ENCODE measurements at places on chromosomes 12 and 14. TPM values are rescaled to one million over a fixed set of nuclear protein-coding genes. Genes with fewer than 3 reads are reported as not detected.

Gene STYK1
- total RNA-seq = 1.7 TPM

Gene INHBC
- not detected for total RNA-seq

Gene AQP6
- not detected for total RNA-seq

Gene FRS2
- 22.2 TPM for total RNA-seq

Gene PTPRQ
- not detected for total RNA-seq

Gene FOXM1
- total RNA-seq = 17.6 TPM

Gene SYNE3
- 5.8 TPM for total RNA-seq

GRCh38 chr14:91942946-91943345 is 4.5 kb downstream of the FBLN5 start:
- DNase-seq = no peak

DNA sequence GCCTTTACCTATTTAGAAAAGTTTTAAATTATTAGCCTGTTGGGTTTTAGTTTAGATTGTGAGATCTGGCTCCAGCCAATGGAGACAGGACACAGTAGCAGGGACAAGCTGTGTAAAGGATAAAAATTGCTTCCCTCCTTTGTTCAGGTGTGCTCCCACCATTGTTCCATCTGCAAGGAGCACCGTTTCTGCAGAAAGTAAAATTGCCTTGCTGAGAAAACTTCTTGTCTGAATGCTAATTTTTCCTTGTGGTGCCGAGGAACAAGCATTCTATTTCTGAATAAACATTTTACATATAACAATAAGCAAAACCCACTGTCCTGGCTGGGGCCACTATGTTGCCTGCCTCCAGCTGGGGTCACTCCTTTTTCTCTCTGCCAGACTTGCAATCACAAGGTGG is 72.7 kb upstream of the ZFP36L1 start:
- DNase-seq = no peak

GRCh38 chr12:25623816-25624215 is 70.7 kb upstream of the LMNTD1 start:
- no peak for DNase-seq

- peak; percentile 84 for DNase-seq
Observed at GRCh38 chr12:88299567-88300101, 157.5 kb downstream of the TMTC3 start.

DNA sequence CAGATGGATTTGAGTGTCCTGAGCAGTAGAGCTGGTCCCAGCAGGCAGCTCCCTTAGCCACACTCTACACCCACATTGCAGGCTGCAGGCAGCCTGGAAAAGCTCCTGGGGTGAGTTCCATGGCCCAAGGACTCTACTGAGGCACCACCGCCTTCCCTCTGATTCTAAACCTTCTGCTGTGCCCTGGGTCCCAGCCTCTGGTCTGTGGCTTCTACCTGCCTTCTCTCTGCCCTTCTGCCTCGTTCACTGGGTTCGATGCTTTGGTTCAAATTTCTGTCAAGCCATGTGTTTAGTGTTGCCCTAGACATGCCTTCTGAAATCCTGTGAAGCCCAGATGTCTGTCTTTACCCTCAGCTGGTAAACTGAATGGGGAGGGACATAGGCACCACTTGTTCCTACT is 1.5 kb upstream of the FGF6 start:
- no peak for DNase-seq

DNA sequence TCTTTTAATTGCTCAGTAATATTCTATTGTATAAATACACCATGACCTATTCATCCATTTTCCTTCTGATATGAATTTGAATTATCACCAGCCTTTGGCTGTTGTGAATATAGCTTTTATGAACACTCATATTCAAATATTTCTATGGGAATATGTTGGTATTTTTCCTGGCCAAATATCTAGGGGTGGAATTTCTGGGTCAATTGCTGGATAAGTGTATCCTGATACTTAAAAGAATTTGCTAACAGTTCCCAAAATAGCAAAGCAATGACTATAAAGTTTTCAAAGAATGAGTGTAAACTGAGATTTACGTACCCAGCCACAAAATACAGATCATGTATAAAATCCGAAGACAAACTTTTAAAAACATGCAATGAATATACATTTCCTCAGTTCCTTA is 148.7 kb upstream of the CLEC14A start:
- no peak for DNase-seq

DNA sequence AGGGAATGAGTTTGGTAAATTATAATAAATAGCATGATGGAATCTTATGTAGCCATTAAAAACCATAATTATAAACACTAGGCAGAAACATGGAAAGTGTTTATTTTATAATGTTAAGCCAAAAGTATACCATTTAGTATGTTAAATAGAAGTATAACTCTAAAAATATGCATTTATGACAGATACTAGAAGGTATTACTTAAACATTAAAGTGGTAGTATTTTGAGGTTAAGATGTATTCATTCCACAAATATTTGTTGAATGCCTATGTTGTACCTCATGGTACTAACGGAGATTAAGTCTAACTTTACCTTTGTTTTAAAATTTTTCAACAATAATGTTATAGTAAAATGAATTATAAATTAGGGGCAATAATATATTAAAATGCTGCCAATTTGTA is 24.1 kb downstream of the TTC8 start:
- DNase-seq = no peak

- no peak for DNase-seq
Observed at GRCh38 chr14:78182722-78183121, 12.5 kb downstream of the NRXN3 start.

DNA sequence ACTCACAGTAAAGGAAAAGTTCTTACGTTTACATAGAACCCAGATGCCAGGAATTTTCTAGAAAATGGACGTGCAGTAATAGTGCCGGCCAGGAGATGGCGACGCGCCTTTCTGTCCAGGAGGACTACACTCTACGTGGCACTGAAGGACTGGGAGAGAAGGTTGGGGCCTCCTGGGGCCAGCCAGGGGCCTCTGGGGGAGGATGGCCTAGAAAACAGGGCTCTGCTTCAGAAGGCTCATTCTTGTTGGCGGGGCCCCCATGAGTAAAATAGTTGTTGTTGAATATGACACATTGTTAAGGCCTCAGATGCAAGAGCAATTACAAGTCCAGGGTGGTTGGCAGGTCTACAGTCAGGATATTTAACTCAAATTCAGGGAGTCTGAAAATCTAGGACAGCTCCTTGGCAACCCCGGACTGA is 120.1 kb upstream of the MAX start:
- no peak for DNase-seq

DNA sequence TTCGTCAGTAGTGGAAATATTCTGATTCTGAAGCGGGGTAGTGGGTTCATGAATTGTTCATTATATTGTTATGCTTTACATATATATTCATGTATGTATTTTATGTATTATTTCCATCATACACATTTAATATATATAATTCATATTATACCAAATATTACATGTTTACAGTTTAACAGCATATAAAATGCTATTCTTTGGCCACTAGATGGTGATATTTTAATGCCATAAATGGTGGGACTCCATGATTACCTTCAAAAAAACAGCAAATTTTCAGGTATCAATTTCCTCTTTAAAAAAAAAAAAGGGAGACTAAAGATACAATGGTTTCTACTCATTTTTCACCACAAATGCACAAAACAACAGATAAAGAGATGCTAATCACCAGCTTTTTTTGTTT is 41.0 kb downstream of the BDKRB1 start:
- DNase-seq = no peak

DNA sequence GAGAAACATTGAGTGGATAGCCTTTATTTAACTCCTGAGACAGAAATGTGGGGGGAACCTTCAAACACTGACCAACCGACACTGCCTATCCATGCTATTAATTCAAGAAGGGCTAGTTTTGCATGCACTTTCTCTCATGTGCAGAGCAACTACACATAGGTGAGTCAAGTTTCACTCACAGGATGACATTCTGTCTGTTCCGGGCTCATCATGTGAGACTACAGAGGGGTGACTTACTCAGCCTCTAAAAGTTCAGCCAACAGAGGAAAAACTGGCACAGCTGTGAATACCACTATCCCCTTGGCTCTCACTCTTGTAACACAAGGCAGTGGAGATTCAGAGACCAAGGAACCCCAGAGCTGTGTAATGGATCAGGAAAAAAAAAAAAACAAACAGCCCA is 13.3 kb downstream of the BEST3 start:
- DNase-seq = no peak

DNA sequence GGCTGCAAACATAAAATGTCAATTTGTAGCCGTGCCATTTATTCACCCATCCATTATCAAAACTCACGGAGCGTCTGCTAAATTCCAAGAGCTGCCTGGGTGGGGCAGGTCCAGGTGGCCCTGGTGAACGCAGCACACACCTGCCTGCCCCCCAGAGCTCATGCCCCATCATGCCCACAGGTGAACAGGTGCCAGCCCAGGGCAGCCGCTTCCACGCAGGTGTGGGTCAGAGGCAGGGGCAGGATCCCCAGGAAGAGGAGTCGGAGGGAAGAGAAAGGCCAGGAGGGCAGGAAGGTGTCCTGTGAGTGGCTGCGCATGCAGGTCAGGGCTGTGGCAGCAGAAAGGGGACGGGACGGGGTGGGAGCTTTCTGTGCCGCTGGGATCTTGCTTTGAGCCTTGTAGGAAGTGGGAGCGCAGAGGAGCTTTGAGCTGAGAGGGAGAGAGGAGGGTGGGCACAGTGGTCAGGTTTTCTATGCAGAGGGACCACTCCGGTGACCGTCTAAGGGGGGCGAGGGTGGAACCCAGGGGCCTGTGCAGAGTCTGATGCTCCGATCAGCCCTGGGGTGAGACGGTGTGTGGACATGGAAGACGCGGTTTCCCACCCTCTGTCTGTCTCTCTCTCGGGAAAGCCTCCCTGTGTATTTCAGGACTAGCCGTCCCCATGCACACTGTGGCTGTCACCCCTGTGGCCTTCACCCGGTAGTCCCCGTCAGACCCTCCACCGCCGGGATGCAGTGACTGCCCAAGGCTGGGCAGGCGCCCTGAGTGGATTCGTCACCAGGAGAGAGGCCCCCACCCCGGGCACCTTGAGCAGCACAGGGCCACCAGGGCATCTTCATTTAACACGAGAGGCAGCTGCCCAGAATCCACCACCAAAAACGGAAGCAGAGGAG is 26.7 kb downstream of the GALNT9 start:
- no peak for DNase-seq

GRCh38 chr12:30396576-30396975 is 299.1 kb downstream of the IPO8 start:
- DNase-seq = no peak

DNA sequence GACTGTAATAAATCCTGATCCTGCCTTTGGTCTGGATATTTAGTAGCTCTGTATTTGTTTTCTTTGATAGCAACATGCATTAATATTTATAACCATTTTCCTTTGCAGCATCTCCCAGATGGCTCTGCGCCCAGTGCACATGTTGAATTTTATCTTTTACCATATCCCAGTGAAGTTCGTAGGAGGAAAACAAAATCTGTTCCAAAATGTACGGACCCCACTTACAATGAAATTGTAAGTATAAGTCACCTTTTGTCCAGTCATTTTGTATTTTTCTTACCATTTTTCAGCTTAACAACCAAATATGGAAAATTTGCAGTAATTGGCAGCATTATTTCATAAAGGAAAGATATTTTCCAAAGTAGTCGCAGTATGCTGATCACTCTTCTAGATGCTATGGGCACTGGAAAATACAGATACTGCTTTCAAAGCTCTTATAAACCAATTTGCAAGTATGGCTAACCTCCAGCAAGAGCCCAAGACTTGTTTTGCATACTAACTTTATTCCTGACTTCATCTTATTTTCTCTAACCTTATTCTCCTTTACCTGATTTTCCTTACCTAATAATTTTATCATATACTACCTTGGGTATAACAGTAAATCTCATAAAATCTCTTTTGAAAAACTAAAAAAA is 97.4 kb downstream of the PLCZ1 start:
- no peak for DNase-seq

DNA sequence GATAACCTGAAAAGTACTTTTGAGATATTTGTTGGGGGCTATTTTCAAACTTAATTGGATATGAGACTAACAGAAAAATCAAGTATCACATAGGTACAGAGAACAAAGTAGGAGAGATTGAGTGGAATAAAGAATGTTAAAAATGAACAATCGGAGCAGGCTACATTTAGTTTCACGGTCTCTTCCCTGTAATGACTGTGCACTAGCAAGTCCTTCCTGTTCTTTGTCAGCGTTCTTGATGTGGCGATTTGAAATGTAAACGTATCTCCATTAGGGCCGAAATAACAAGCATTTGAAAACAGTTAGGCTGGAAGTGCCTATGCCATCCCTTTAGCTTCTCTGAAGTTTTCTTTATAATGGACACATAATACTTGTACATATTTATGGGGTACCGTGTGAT is 31.0 kb downstream of the SLC25A29 start:
- DNase-seq = no peak

DNA sequence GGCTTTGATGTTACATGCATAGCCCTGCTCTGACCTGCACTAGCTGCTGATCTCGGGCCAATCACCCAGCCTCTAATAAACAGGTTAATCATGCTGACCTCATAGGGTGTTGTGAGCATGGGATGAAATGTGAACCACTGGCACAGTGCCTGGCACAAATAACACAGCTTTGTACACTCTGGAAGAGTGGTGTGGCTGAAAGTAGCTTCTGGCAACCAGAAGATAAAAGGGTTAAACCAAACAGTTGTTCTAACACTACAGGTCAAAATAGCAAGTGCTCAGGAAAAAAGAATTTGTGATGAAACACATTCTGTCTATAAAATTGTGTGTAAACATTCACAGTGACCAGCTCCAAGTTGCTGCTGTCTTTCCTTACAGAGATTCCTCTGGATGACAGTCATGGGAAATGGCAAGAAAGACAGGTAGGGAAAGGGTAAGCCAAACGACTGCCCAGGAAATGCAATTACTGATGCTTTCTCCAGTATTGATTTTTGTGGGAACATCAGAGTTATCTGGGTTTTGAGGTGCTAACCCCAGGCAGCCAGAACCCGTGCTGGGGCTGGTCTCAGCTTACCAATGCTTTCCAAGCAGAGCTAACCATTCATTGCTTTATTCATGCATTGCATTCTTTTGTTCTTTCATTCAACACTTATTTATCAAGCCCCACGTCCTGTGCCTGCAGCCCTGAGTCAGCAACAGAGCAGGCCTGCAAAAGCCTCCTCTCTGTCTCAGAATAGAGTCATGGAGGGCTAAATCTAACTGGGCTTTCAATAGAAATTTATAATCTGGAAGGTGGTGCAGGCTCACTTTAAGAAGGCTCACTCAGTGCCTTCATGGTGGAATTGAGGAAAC is 38.1 kb upstream of the CAPRIN2 start:
- DNase-seq = no peak

- DNase-seq = no peak
Observed at GRCh38 chr14:104016873-104017650, 68.4 kb upstream of the ASPG start.

- DNase-seq = no peak
Observed at GRCh38 chr12:111267144-111267543, 101.8 kb downstream of the PHETA1 start.

- no peak for DNase-seq
Observed at GRCh38 chr14:93368996-93369712, 22.2 kb downstream of the COX8C start.

Measured in glomerular endothelial cell (primary cell).